ENCODE measurements at places on chromosomes 5 and 9.

DNA sequence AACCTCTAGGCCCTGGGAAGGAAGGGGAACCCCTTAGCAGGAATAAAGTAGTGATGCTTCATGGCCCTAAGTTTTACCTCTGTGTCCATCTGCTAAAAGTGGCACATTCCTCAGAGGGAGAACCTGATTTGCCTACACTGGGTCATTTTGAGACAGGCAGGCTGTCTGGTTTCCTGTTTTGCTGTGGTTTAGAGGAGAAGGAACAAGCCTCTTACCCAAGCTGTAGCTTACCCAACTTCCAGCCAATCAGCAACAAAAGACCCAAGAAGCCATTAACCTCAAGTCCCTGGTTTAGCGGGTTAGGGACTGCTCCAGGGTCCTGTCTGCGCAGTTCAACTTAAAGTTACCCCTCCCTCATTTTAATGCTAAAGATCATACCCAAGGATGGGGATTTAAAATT is 411.0 kb downstream of the MAT2B start:
- no peak for DNase-seq

DNA sequence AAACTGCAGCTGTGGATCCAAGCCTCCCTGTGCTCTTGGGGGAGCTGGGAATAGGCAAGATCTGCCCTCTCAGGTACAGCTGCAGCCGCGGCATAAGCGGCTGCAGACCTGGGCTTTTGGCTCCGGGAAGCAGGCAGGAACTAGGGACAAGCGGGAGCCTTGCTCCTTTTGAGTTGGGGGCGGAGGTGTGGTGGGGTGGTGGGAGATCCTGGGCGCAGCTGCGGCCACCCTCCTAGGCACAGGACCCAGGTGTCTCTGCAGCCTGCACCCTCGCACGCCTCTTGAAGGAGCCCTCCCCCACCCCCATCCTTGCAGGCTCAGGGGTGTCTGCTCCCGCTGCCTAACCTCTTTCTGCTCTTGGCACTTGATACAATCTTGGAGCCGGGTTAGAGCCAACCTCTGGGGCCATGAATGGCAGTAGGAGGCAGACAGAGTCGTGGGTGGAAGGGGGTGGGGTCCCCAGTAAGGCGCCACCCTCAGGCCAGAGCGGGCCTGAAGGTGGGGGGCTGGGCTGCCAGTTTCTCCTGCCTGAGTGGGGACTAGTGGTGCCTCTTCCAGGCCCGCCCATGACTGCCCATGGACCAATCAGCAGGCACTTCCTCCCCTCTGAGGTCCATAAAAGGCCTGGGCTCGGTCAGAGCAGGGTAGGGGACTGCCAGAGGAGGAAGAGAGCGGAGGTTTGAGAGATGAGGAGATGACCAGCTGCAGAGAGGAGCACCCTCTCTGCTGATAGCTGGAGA is 267.6 kb upstream of the TNC start:
- DNase-seq: no peak

DNA sequence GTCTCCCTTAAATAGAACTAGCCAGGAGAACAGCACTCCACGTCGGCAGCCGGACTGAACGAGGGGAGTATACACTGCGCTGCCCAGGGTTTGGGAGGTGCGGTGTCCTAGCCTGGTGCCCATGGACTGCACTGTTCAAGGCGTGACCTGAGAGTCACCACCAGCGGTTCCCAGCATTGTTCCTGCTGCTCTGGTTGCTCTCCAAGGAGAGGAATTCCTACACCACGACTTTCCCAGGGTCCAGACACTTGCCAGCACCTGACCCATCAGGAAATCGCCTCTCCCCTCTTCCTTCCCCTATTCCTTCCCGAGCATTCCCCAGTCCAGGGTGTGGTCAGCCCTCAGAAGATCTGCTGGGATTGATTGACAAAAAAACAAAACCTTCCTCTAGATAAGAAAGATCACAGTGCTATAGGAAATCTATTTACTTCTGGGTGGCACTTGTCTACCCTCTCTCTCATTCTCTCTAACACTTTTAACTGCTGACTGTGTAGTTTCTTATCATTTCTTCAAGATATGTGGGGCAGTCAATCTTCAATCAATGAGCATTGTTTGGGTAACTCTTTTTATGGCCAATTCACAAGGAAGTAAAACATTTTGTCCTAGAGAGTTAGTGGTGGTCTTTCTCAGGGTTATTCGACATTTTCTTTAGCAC is 297.8 kb upstream of the ACTBL2 start:
- peak; percentile 47 for DNase-seq

GRCh38 chr5:95102687-95103086 is 182.2 kb downstream of the MCTP1 start:
- DNase-seq: no peak

- no peak for DNase-seq
These were observed 57.5 kb upstream of the TRIM32 start for GRCh38 chr9:116629634-116630033.

DNA sequence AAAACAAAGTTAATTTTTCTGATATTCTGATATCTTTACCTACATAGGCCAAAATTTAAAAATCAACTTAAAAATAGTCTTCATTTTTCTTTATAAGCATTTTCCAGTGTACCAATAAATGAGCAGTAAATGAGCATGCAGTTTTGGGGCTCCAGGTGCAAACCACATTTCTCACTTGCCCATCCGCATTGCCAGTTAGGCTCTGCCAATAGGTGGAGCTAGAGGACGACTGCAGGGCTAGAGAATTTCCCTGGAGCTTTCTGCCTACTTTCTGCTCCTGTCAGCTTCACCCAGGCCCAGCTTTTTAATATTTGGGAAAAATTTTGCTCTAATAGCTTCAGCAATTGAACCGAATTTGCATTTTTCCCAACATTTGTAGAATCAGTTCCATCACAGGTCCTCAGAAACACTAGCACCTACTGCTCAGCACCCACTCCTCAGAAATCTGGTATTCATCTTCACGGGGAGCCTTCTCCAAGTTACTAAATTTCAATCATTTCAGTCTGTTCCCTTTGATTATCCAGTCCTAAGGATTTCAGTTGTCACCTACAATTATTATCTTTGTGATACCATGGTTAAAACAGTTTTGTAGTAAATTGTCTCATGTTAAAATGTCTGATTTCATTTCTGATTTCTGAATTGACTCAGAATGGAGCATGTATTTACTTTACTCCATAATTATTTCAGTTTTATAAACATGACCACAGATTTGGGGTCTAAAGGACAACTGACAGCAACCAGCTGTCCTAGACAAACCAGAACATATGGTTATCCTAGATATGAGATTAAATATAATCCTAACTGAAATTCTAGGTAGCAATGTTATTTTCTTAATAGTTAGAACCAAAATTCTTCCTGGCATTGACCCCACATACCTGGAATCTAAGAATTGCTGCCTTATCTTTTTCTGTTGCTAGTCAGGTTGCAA is 104.6 kb upstream of the FAM174A start:
- DNase-seq: peak; percentile 24

- DNase-seq: no peak
These were observed 6.8 kb downstream of the CXXC5 start for GRCh38 chr5:139654871-139655491.

DNA sequence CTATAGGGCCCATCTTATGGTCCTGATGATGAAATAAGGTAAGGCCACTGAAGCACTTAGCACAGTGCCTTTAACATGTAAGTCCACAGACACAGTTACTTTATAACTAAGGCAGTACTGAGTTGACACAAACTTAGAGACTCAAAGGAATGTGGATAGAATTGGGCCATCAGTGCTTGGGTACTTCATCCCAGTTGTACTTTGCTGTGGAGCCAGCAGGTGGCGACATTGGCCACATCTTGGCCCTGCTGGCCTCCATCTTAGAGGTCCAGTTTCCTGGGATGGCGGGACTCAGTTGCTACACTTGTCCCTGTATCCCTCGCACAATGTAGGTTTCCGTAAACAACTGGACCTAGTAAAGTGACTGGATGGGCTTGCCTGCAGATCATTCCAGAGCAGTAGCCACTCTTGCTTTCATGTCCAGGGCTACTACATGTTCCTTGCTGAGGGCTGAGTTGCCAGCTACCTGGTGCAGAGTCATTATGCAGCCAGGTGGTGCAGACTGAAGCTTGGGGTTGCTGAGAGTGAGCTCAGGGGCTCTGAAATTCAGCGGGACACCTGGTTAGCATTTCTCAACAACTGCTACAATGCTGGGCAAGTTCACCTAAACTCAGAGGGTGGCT is 10.6 kb downstream of the MTAP start:
- DNase-seq: peak; percentile 82

GRCh38 chr9:112162621-112163413 is 12.3 kb downstream of the SUSD1 start:
- DNase-seq: no peak

DNA sequence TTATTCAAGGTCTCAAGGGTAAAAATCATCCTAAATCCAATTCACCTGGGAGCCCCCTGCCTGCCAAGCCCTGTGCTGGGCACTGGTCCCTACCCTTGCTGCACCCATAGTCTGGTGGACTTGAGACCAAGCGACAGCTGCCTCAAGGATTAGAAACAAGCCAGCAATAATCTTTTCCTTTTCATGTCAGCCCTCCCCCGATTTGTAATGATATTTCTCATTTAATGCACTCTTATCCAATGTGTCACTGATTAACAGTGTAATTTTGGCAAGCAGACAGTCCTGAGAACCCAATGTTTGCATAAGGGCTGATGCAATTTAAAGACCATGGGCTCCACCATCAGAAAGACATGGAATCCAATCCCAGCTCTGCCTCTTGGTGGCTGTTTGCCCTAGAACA is 108.9 kb downstream of the ACTL7B start:
- peak; percentile 50 for DNase-seq

GRCh38 chr5:159777049-159777660 is 139.1 kb upstream of the ADRA1B start:
- no peak for DNase-seq

DNA sequence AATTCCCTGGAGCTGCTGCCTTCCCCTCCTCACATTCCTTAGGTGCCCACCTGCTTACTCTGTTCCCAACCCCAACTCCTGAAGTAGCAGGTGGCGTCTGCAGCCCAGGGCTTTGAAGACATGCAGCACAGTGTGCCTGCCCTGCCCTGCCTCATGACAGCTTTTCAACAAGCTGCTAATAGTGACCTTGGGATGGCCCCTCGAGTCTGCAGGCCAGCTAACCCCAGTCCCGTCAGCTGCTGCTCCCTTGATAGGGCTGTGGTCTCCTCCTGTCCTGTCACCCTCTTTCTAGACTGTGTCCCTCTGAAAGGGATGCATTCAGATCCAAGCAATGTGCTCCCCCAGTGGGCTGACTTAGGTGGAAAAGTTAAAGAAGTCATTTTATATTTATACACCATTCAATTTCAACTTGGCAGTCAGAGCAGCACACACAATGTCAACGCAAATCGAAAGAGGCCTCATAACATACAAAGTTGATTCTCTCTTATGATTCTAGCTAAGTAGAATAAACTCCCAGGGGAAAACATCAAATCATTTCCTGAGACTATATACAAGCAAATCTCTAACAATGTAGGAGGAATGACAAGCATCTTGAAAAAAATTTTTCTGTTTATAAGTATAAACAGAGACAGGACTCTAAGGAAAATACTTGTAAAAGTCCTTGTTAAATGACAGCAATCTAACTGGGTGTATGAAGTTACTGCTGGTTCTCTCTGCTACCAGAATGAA is 37.9 kb downstream of the ADRB2 start:
- DNase-seq: no peak
